ENCODE measurements at places on chromosomes 5 and 9.

GRCh38 chr9:120877276-120878034, 467 bp upstream of the PHF19 start:
- peak overlapping the region; percentile 99 for H3K27ac ChIP-seq
- peak; percentile 77 for DNase-seq
- no peaks in the 10 kb centered on the region for H3K27me3 ChIP-seq
- no peaks in the 10 kb centered on the region for H3K36me3 ChIP-seq
- H3K4me3 ChIP-seq, result peak overlapping the region; percentile 96
- H3K4me1 ChIP-seq, result peaks cover 47% of the 10 kb centered on the region

GRCh38 chr9:97811533-97812246, 41.3 kb upstream of the FOXE1 start:
- H3K4me3 ChIP-seq, result no peak overlapping the region
- DNase-seq, result no peak
- H3K27ac ChIP-seq, result no peak overlapping the region
- H3K27me3 ChIP-seq, result peaks cover 13% of the 10 kb centered on the region
- no peaks in the 10 kb centered on the region for H3K4me1 ChIP-seq
- H3K36me3 ChIP-seq, result no peaks in the 10 kb centered on the region

- no peaks in the 10 kb centered on the region for H3K4me1 ChIP-seq
- H3K27ac ChIP-seq, result no peak overlapping the region
- peak; percentile 22 for DNase-seq
- no peak overlapping the region for H3K4me3 ChIP-seq
Observed at GRCh38 chr9:74960561-74960960, 7.8 kb upstream of the C9orf40 start.

DNA sequence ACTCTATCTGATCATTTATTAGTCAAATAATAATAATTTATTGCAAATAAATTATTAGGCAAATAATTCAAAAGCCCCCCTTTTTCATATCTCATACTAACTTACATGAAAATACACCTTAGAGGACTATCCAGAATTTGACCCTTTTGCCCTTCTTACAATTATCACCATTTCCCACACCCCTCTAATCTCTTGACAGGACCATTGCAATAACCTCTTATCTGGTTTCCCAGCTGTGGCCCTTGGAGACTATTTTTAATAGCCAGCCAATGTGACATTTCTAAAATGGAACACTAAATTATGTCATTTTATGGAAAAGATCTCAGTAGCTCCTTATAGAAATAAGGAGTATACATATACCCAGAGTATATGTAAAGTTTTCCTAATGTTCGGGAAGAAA, 588.4 kb upstream of the COX7C start:
- H3K4me3 ChIP-seq, result no peak overlapping the region
- H3K27me3 ChIP-seq, result no peaks in the 10 kb centered on the region
- H3K4me1 ChIP-seq, result no peaks in the 10 kb centered on the region

DNA sequence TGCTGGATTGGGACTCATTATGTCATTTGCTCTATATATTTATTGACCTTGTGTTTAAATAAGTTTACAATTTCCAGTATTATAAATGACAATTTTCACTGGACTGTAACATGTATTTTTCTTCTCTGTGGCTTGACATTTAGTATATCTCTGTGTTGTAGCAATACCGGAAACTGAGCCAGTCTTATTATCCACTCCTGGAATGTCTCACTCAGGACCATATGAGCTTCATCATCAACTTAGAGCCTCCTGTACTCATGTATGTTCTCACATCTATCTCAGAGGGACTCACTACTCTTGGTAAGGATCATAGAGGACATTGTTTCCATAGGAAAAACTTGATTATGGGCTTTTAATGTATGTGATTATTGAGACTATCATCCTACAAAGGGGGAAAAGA, 66.5 kb upstream of the TLX3 start:
- H3K36me3 ChIP-seq, result no peaks in the 10 kb centered on the region
- no peaks in the 10 kb centered on the region for H3K27me3 ChIP-seq
- DNase-seq, result no peak
- H3K4me3 ChIP-seq, result no peak overlapping the region
- H3K27ac ChIP-seq, result no peak overlapping the region
- H3K4me1 ChIP-seq, result no peaks in the 10 kb centered on the region

DNA sequence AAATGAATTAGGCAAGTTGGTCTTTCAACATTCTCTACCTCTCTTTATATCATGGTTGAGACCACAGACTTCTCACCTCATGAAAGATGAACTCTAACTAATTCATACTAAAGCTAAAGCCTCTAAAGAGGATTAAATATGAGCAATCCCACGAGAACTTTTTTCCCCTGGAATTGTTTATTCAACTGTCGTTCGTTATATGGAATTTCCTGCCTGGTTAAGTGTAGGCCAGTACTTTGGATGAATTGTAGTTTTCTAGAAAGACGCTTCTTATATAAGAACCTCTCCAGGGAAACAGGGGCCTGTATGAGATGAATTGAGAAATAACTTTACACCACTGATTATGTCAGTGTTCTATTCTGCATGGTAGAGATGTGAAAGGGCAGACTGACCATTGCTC, 42.9 kb downstream of the PDCD1LG2 start:
- H3K27me3 ChIP-seq, result no peaks in the 10 kb centered on the region
- H3K36me3 ChIP-seq, result no peaks in the 10 kb centered on the region
- H3K4me3 ChIP-seq, result no peak overlapping the region
- H3K27ac ChIP-seq, result no peak overlapping the region
- H3K4me1 ChIP-seq, result no peaks in the 10 kb centered on the region

- no peaks in the 10 kb centered on the region for H3K27me3 ChIP-seq
- peaks cover 15% of the 10 kb centered on the region for H3K4me1 ChIP-seq
- DNase-seq, result peak; percentile 82
- H3K4me3 ChIP-seq, result peak overlapping the region; percentile 49
- H3K36me3 ChIP-seq, result no peaks in the 10 kb centered on the region
Observed at GRCh38 chr9:95874989-95875304, 544 bp upstream of the ERCC6L2 start.

GRCh38 chr5:115377468-115378217, 81.2 kb upstream of the CCDC112 start:
- H3K36me3 ChIP-seq, result no peaks in the 10 kb centered on the region
- no peak overlapping the region for H3K4me3 ChIP-seq
- H3K27me3 ChIP-seq, result no peaks in the 10 kb centered on the region
- peak overlapping the region; percentile 38 for H3K27ac ChIP-seq

- peak overlapping the region; percentile 91 for H3K4me3 ChIP-seq
- peak overlapping the region; percentile 99 for H3K27ac ChIP-seq
- H3K4me1 ChIP-seq, result peaks cover 18% of the 10 kb centered on the region
- H3K36me3 ChIP-seq, result no peaks in the 10 kb centered on the region
- H3K27me3 ChIP-seq, result no peaks in the 10 kb centered on the region
Observed at GRCh38 chr5:132370181-132370970, 866 bp downstream of the SLC22A5 start.
